Stomach (tissue), 19 donors: ENCODE measurements at places on chromosomes 7 and 10. TPM values are rescaled to one million over a fixed set of nuclear protein-coding genes. Genes with fewer than 3 reads are reported as not detected.

GRCh38 chr7:111393011-111393754, 169.1 kb downstream of the IMMP2L start:
- H3K27me3 ChIP-seq = no peaks in the 10 kb centered on the region
- H3K27ac ChIP-seq = no peak overlapping the region
- no peaks in the 10 kb centered on the region for H3K4me1 ChIP-seq

- DNase-seq = no peak
- no peaks in the 10 kb centered on the region for H3K4me1 ChIP-seq
- no peaks in the 10 kb centered on the region for H3K36me3 ChIP-seq
- no peak overlapping the region for H3K27ac ChIP-seq
- H3K4me3 ChIP-seq = no peak overlapping the region
- H3K27me3 ChIP-seq = no peaks in the 10 kb centered on the region
Observed at GRCh38 chr7:14822481-14822854, 80.1 kb downstream of the DGKB start.

DNA sequence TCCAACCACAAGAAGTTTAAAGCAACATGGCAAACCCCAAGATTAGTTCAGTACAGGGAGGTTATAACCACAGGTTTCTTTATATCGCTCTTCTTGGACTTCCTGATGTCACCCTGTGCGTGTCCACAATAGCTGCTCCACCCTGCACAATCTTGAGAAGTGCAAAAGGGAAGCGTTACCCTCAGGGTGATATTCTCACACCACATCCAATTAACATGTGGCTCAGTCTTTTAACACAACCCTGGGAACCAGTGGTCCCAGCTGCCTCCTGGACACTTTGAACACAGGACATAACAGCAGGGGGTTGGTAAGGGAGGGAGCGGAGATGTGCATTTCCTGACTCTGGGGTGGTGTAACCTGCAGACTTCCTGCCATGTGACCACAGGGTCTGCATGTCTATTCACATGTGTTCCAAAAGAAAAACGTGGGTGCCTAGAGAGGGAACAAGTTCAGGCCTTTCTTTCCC, 64.6 kb downstream of the GSAP start:
- no peak overlapping the region for H3K4me3 ChIP-seq
- peak; percentile 30 for DNase-seq
- H3K4me1 ChIP-seq = peaks cover 50% of the 10 kb centered on the region
- no peak overlapping the region for H3K27ac ChIP-seq
- H3K36me3 ChIP-seq = no peaks in the 10 kb centered on the region

DNA sequence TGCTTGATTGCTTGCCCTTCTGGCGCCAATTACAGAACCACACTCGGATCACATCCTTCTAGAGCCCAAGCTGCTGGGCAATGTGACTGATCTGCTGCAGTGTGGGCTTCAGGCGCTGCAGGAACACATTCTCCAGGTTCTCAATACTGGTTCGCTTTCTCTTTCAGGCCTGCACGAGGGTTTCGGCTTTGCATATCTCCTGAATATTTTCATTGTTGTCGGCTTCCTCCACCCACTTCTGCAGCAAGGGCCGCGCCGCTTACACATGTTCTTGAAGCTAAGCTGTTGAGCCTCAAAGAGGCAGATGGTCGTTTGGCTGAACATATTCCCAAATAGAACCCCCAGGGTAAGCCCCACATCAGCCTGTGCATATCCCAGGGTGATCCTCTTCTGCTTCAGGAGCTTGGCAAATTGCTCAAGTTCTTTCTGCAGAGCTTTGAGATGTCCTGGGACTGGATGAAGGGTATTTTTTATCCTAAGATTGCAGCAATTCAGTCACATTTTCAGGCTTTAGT, 64.6 kb downstream of the HERC4 start:
- no peaks in the 10 kb centered on the region for H3K27me3 ChIP-seq
- no peak overlapping the region for H3K27ac ChIP-seq
- no peak for DNase-seq
- H3K4me3 ChIP-seq = no peak overlapping the region

- no peak overlapping the region for H3K27ac ChIP-seq
- DNase-seq = no peak
- peaks cover 44% of the 10 kb centered on the region for H3K36me3 ChIP-seq
- H3K27me3 ChIP-seq = no peaks in the 10 kb centered on the region
- no peaks in the 10 kb centered on the region for H3K4me1 ChIP-seq
Observed at GRCh38 chr7:2126621-2127020, 106.1 kb downstream of the MAD1L1 start.

The CFAP70 gene
- 2.2 TPM for total RNA-seq

The NXPH1 gene
- not detected for total RNA-seq

The ASB10 gene
- total RNA-seq = not detected

The C10orf67 gene
- not detected for total RNA-seq

The KLF6 gene
- 78.2 TPM for total RNA-seq

The PAPSS2 gene
- 1.3 TPM for total RNA-seq
